Mammary epithelial cell (primary cell): ENCODE measurements at places on chromosomes 16 and 17.
A peak's percentile ranks its signal among the peaks of the same experiment; 100 is the strongest.

- no peak for DNase-seq
These were observed 1.7 kb upstream of the PRR35 start for GRCh38 chr16:558298-559020.

- peak; percentile 3 for DNase-seq
These were observed 205.1 kb upstream of the MAF start for GRCh38 chr16:79805621-79806020.

DNA sequence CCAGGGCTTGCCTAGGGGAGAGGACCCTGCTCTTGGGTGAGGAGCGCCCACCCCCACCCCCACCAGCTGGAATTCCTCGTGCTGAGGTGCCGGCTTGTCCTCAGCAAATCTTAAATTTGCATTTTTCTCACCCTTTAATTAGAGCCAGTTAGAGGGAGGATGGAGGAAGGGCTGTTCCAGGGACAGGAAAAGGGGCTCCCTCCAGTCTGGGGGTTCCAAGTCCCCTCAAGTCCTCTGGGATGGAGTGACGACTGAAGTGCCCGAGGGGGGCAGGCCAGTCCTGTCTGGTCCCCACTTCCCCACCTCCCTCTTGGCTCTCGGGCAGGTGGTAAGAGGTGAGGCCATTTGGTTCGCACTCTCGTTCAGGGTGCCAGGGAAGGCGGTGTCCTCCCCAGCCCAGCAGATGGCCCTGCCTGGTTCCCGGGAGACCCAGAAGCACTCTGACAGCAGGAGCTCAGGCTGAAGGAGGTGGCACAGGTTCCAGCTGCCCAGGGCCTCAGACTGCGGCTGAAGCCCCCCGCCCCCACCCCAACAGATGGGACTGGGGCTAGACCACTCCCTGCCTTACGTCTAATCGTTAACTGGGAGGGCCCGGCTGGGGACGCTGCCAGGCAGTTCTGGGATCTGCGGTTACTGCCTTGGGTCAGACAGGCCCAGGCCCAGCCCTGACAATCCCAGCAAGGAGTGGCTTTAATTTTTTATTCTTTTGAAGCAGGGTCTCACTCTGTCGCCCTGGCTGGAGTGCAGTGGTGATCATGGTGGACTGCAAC lies 2.2 kb downstream of the RAB26 start:
- peak; percentile 69 for DNase-seq

- no peak for DNase-seq
These were observed 53.4 kb downstream of the GAS7 start for GRCh38 chr17:10144982-10145381.

- no peak for DNase-seq
These were observed 4.0 kb downstream of the VAT1 start for GRCh38 chr17:43018008-43018853.

GRCh38 chr17:37056622-37057021 lies 107.9 kb downstream of the AATF start:
- DNase-seq: no peak

GRCh38 chr17:8556074-8556473 lies 74.5 kb downstream of the MYH10 start:
- DNase-seq: peak; percentile 9

DNA sequence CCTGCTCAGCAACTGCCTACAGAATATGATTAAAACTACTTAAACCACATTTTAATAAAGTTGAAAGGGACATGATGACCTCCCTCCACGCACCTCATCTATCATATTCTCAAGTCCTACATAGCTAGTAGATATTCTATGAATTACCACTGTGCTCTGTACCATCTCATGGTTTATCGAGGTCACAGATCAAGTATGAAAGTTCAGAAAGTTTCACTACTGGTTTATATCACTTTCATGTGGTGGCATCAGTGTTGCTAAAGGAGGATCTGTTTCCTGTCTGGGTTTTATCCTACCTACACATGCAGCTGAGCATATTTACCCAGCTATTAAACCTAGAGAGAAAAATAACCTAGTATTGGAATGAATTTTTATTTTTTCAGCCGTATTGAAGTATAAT lies 214.9 kb upstream of the MON1B start:
- DNase-seq: no peak

- DNase-seq: no peak
These were observed 23.9 kb downstream of the PITPNM3 start for GRCh38 chr17:6532441-6532885.

DNA sequence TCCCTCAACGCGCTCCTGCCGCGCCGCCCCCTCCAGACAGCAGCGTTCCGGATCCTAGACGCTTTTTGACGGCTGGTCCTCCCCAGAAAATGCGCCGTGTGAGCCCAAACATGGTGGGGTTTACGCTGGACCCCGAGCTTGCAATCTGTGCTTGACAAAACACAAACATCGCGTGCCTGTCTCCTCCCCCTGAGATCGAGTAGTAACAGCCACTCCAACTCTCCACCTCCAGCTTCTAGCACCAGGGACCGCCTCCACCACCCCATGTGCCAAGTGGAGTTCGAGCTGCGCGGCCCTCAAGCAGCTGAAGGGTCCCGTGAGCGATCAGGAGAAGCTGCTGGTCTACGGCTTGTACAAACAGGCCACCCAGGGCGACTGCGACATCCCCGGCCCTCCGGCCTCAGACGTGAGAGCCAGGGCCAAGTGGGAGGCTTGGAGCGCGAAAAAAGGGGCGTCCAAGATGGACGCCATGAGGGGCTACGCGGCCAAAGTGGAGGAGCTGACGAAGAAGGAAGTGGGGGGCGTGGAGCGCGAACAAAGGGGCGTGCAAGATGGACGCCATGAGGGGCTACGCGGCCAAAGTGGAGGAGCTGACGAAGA lies 656 bp upstream of the GEMIN4 start:
- no peak for DNase-seq

- DNase-seq: no peak
These were observed 996 bp downstream of the MLKL start for GRCh38 chr16:74699666-74700065.

DNA sequence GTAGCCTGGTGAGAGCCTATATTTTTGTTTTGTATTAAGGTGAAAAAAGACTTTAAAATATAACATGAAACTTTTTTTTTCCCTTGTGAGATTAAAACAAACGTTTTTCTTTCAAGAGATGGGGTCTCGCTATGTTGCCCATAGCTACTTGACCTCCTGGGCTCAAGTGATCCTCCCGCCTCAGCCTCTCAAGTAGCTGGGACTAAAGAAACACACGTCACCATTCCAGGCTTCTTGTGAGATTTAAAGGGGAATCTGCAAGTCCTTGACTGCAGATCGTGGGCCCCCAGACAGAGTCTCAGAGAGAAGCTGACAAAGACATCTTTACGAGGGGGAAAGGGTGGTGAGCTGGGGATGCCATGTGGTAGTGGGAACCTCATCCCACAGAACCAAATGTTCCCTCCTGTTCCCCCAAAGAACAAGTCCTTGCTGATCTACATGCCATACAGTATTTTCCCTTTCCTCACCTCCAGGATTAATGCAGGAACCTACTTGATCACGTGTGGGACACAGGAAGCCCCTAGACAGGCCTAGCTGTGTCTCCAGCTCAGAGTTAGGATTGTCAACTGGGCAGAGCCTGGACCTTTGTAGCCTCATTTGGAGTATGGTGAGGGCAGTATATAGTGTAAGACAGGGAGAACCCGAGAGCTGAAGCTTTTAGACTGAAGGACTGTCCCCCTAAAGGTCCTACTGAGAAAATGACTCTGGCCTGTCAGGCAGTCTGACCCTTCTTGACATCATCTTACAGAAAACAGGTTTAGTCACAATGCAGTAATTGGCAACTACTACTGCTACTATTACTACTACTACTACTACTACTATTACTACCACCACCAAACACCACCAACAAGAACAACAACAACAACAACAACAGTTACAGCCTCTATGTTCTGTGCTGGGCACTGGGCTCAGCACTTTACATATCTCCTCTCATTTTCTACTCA lies 4.1 kb downstream of the MAP3K14 start:
- no peak for DNase-seq
